ENCODE measurements at places on chromosomes 5 and 9.

- no peak for DNase-seq
Measured at GRCh38 chr5:109917966-109918365, 228.2 kb downstream of the MAN2A1 start.

DNA sequence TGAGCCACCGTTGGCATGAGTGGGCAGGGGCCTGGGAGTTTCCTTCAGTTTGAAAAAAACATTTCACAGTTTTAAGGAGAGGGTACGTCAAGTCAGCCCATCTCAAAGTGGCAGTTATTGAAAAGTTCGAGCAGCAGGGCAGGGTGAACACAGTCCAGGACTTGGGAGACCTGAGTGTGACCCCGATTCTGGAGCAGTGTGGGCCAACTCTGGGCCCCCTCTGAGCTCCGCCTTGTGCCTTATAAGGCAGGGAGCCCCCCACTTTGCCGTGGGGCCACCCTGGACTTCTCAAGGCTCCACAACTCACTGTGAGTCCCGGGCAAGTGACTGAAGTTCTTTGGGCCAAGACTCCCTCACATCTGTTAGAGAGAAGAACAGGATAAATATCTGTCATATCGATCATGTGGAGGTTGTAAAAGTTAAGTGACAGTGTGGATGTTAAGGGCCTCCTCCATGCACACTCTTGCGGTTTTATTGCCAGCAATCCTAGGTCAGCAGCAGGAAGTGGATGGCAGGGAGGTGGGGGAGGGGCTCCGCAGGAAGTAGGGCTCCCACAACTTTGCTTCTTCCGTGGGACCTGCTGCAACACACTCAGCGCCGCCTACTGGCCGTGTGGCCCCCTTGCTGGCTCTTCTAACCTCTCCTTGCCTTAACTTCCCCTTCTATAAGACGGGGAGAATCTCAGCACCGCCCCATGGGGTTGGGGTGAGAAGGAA is 38.4 kb downstream of the HRH2 start:
- DNase-seq, result peak; percentile 70

- DNase-seq, result no peak
Measured at GRCh38 chr9:136052991-136053756, 41.9 kb downstream of the NACC2 start.

DNA sequence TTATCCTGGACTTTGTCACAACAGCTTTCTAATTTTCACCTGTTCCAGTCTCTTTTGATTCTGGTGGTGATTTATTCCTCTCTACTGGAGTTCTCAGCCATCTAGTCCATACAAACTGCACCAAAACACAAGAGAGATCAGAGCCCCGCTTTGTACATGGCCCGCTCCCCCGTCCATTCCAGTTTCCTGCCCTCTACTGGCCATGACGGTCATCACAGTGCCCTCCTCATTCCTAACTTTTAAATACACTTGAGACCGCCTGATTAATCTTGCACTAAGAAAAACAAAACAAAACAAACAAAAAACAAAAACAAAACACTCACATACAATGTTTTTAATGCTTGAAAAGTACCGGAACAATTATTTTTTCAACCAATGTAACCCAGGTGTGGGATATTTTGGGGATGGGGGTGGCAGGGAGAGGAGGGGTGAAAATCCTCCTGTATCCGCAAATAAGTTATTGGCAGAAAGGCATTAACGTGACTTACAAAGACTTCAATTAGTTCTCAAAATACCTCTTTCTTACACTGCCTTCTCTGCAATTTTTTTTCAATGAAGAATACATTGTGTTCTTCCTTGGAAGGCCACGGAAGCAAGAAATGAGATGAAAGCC is 84.8 kb upstream of the PAM start:
- no peak for DNase-seq

DNA sequence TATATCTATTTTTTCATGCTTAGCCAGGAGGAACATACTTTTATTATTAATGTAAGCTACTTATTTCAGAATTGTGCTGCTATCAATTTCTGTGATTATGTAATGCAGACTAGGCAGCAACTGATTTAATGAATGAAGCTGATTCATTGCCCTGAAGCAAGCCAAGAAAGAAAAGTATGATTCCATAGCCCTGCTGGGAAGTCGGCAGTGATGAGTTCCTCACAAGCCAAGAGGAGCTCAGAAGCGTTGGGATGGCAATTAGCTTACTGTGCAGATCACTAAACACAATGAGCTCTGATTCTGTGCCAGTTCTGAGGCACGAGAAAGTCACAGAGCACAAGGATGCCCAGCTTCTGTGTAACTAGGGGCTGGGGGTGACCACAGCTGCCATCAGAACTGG is 254.3 kb upstream of the KLF9 start:
- no peak for DNase-seq

DNA sequence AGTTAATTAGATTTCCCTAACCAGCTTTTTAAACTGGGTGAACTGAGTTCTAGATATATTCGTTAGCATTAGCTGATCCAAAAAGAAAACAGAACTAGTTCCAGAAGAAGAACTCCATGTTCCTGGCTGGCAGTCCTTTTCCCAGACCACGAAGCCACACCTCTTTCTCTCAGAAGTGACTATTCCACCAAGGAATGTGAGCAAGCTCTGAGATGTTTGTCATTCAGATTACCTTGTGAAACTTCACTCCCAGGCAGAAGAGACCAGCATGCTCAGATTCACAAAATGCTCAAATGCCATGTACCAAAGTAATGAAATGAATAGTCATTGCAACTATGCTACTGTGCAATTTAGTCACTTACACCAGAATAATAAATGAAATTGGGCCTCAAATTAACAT is 4.4 kb upstream of the SSBP2 start:
- DNase-seq, result no peak

- DNase-seq, result no peak
Measured at GRCh38 chr9:134263596-134263995, 62.7 kb upstream of the RXRA start.

DNA sequence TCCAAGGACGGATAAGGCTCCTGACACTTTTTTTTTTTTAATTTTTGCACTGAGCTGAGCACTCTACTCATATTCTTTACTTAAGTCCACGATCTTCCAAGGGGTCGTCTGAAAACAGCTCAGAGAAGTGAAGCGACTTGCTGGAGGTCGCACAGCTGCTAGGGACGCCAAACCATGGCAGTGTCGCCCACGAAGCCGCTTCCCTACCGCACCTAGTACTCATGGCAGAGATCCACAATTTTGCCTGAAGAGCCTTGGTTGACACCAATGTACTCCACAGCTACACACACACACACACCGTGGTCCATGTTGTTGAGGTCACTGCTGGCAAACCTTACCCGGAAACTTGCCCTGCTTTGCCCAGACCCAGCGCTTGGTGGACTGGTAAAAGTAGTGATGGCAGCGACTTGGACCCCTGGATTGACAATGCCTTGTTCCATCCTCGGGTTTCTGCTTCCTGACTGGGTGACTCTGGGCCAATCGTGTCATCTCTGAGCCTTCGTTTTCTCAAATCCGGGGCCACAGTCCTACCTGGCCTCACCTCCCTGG is 521 bp upstream of the SLIT3 start:
- DNase-seq, result no peak

DNA sequence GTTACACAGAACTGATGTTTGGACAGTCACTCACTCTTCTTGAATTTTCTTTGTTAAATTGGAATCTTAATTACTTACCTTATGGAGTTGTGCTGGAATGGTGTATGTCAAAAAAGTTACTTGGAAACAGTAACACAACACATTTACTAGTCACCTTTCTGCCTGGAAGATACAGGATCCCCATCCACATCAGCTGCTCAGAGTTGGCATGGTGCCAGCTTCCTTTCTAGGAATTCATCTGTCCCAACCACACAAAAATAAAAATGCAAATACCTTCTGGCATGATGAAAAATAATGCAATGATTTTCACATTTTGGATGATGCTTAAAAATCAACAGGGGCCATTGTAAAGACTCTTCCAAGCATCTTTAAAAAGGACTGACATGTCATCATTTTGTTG is 341.5 kb downstream of the TMEM38B start:
- no peak for DNase-seq

All from activated T-cell treated with anti-CD3 and anti-CD28 coated beads, Interleukin-2, amount 50 U/mL, for 1 hour (primary cell).